ENCODE measurements at places on chromosomes 6 and 20.

- DNase-seq = no peak
Observed at GRCh38 chr6:42939810-42940167, 10.5 kb downstream of the CNPY3 start.

DNA sequence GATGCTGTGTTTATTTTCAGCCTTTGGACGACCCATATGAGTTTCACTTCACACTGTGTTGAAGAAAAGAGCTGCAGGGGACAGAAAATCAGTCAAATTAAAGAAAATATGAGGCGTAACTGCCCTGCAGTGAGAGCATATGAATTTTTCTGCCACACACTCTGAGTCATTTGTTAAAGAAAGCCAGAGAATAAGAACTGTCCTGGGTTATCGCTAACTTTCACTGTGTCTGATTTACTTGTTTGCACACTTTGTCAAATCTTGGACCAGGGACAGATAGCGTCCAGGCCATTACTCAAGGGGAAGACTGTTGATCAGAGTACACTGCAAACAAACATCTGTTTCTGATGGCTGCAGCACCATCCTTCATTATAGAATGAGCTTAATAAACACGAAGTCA, 126.8 kb upstream of the AGPAT4 start:
- no peak for DNase-seq

DNA sequence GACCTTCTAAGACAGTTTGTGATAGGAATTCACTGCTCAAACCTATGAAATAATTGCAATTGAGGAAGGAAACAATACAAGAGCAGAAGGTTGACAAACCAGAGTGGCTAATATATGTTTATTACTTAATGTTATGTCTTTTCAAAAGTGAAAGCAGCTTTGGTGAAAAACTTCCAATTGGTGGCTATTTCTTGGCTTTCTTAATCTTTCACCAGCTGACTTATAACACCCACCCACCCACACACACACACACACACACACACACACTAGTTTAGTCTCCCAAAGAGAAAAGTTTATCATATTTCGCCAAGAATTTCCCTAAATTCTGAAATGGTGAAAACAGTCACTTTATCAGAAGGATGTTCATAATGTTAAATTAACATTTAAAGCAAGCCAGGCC, 583.5 kb downstream of the EYS start:
- no peak for DNase-seq

DNA sequence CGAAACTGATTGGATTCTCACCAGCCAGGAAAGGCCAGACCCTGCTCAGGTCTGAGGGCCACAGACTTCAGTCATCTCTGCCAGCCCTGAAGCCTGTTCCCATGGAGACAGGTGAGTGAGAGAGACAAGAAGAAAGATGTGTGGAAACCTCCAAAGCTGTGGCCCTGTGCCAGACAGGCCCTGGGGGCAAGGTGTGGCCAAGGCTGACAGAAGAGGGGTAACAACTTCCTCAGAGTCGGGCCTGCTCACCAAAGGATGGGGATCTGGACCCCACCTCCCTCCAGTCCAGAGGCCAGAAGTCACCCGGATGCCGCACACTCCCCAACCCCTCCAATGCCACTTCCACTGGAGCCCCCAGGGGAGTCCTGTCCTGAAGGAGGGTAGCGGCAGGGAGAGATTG, 73.6 kb downstream of the MDGA1 start:
- DNase-seq = peak; percentile 47

- no peak for DNase-seq
Observed at GRCh38 chr20:43977252-43977651, 62.6 kb downstream of the TOX2 start.

GRCh38 chr20:36154700-36155628, at the start of gene EPB41L1:
TSS of gene EPB41L1 (plus strand) at chr20:36154740. CDS start at chr20:36173778, 19,038 bp downstream.
- no peak for DNase-seq

DNA sequence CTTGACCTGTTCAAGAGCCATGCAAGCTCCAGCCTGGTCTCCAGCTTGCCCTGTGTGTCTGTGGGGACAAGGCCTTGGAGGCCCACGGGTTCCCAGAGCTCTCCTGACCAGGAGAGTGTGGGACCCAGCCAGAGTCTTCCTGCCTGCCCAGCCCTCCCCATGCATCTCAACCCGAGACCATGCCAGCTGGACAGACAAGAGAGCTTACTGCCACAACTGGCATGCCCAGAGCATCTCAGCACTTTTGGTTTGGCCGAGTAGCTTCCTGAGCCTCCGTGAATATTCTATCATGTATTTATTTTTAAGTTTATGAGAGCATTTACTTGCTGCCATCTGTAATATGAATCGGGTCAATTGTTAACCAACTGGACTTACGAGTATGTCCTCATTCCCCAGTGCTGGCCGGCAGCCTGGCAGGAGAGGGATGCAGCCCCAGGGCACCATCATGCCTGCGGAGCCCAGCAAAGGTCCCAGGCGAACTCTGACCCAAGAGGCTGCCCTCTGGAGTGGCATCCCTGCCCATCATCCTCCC, 14.9 kb downstream of the IP6K3 start:
- DNase-seq = no peak

GRCh38 chr20:23773127-23773526, 22.4 kb upstream of the CST1 start:
- DNase-seq = no peak

DNA sequence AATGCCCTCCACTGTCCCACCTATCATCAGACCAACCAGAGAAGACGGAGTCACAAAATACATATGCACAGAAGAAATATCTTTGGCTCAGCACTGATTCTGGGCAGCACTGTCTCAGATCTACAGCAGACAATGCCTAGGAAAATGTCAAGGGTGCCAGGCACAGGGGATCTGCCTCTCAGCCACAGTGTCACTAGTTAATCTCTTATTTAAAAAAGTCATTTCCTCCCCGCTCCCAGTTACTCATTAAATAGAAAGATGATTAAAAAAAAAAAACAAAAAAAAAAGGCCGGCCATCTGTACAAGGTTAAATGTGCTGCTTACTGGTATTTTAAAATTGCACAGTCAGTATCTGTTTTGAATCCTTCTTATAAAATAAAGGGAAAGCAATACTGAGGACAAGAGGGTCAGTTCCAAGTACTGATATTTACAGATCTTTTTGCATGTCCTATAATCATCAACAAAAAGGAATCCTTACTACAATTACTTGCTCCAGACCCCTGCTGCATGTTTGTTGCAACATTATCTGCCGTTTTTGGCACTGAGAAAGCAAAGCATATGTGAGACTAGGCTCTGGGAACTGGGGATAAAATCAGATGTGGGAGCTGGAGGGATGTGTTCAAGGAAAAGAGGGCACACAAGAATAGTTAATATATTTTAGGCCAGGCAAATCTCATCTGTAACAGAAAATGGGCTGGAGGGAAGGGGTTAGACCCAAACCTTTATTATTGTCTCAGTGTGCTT, 299.3 kb downstream of the KIF16B start:
- DNase-seq = peak; percentile 22

DNA sequence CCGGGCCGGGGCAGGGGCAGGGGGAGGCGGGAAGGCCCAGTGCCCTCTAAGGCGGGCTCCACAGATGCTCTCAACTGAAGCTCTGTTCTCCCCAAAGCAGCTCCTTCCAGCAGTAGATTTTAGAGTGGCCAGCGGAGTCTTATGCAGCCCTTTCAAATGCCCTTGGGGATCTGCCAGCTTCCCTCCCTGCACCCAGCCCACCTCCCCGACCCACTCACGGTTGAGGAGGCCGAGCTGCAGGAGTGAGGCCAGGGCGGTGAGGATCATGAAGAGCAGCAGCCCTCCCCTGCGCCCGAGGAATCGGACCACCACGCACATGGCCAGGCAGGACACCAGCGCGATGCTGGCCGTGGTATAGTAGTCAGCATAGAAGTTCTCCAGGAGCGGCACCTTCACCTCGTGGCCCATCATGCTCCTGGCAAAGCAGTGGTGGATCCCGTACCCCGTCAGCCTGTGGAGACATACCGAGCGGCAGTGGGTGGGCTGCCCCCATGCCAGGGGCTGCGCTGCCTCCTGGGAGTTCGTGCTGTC, 28.0 kb downstream of the PSMG4 start:
- DNase-seq = no peak

- DNase-seq = no peak
Observed at GRCh38 chr6:135323202-135323668, 142.1 kb downstream of the MYB start.

DNA sequence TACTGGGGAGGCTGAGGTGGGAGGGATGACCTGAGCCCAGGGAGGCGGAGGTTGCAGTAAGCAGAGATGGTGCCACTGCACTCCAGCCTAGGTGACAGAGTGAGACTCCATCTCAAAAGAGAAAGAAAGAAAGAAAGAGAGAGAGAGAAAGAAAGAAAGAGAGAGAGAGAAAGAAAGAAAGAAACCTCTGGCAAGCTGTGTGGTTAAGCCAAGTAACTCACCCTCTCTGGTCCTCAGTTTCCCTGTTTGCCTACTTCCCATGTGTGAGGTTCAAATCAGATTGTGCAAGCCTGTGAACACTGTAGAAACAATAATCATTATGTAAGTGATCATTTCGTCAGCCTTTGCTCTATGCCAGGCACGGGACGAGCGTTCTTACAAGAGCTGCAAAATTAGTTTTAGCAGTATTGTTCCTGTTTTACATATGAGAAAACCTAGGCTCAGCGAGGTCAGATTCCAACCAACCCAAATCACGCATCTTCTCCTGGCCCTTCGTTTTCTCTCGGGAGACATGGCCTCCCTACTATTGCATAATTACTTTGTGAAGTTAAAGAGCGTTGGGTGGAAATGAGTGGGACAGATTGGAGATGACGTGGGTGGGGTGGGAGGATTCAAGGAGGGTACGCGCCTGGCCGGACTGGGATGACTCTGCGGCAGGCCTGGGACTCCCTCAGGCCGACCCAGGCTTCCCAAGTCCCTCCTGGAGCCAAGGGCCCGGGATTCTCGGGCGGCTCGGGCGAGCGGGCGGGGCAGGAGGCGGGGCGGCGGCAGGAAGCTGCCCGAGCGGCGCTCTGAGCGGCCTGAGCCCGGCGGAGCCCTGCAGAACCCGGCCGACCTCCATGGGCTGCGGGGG, at the start of gene SNX21:
TSS of gene SNX21 (plus strand) at position 770 of the 853 bp plus-strand sequence. CDS start 121 bp downstream, outside the sequence.
- DNase-seq = peak; percentile 81

- DNase-seq = no peak
Observed at GRCh38 chr6:105452376-105452775, 49.5 kb upstream of the PREP start.

DNA sequence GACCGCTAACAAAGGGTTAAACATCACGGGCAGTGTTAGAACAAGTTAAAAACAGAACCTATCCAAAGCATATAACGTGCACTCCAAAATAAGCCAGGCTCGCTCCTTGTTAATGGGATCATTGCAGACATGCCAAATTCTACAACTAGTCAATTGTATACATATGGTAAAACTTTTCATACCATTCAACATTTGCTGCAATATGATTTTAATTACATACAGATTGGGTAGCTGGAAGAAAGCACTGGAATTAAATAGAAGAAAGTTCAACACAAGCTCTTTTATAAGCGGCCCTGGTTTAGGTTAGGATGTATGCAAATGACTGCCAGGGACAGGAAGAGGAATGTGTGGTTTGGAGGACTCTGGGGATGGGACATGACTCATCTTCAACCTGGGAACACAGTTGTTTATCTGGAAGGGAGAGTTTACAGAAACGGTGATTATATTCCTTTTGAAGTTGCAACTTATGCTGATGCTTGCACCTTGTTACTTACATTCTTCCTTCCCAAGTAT, 62.5 kb upstream of the TIAM2 start:
- DNase-seq = peak; percentile 72

- no peak for DNase-seq
Observed at GRCh38 chr6:56802584-56802983, 152.3 kb upstream of the BEND6 start.

DNA sequence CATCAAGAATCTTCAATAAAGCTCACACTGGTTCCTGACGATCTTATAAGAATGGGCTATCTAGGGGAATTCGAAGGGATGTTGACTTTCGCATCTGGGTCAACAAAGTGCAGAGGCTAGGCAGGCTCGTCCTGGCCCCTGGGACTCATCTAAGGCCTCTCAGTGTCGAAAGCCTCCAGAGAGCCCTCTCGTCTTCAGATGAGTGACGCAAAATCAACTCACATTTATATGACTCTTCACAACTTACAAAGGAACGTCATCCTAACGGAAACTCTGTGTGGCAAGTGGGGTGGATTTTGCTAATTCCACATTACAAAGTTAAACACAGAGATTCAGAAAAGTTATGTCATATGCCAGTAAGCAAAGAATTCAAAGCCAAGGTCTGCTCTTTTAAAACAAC, 270.5 kb upstream of the EXOC2 start:
- no peak for DNase-seq

DNA sequence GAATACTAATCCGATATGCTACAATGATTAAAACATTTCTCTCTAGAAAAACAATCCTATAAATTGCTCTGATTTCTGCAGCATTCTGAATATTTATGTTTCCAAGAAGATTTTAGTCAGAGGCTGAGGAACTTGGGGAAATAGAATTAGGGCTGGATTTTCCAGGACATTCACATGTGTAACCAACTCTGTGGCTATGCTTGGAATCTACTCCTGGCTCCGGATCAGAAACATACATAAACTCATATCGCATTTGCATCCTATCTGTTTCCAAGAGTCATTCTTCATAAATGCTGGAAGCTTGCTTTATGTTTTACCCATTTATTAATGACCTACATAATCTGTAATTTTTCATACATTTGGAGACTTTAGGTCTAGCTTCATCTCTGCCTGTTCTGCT, 459.9 kb upstream of the MARCKS start:
- no peak for DNase-seq

GRCh38 chr6:165767228-165767627, 104.2 kb upstream of the PDE10A start:
- DNase-seq = peak; percentile 32

- DNase-seq = no peak
Observed at GRCh38 chr20:45893831-45894230, 2.7 kb downstream of the CTSA start.

DNA sequence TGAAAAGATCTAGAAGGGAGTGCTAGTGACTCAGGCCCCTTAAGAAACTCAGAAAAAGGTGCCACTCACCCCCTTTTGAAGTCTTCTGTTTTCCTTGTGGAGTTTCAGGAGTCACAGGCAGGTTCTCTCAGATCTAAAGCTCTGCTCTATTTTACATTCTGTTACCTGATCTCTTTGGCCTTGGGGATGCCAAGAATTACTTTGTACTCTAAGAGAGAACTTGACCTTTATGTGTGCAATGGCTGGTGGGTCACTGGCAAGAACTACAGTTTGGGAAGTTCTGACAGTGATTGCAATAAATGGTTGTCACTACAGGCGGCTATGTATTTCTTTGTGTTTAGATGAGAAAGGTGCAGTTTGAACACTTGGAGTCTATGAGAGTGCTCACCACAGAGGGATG, 24.2 kb upstream of the ENPP4 start:
- no peak for DNase-seq

DNA sequence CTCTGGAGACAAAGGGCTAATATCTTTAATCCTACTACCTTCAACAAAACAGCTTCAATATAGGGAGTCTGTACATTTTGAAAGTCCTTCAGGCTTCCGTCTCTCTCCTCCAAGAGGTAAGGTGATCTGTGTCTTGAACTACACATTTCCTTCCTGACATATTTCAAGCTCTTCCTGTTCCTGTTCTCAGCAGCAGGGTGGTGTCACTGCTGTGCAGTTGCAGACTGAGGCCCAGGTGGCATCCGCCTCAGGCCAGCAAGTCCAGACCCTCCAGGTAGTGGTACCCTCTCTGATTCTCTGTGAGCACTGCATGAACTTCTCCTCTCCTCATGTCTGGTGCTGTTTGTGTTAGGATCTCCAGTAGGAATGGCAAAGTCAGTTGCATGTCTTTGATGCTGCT, 7.8 kb downstream of the NFYA start:
- no peak for DNase-seq
